ENCODE measurements at places on chromosomes 1 and 21. TPM values are rescaled to one million over a fixed set of nuclear protein-coding genes. Genes with fewer than 3 reads are reported as not detected.

Gene ARHGEF16
- total RNA-seq, result 19.9 TPM

Gene CLCA1
- total RNA-seq, result 0.08 TPM

Gene S100A3
- total RNA-seq, result 9.6 TPM

Gene TENT5C
- total RNA-seq, result 1.1 TPM

Gene UMODL1
- 0.08 TPM for total RNA-seq

Gene ZC3H12A
- total RNA-seq, result 43.6 TPM

All from esophagus mucosa (tissue), 1 donor.